Cerebellum (tissue), 4 donors: ENCODE measurements at places on chromosomes 7 and 10.

DNA sequence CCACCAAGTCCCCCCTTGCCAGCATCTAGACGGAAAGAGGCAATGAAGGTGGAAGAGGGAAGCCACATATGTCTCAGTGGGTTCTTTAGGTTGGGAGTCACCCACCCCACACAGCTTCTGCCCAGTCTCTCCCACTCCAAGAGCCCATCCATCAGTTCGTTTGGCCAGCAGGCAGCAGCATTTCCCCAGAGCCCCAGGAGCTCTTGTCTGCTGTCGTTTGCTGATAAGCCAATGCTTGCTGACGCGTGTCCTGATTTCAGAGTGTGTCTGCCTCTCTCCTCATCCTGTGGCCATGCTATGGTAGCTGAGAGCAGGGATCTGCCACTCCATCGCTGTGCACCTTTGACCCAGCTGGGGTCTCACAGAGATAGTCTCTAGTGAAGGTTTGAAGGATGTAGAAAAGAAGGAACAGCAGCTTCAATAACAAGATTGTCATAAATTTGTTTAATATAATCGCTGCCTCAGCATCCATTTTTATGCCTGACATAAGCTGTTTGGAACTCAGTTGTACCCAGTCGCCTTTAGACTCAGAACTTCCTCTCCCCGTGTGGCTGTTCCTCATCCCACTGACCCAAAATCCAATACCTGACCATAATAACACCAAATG, 39.4 kb upstream of the GDF10 start:
- peak; percentile 30 for DNase-seq

- no peak for DNase-seq
These were observed 17.9 kb upstream of the CYREN start for GRCh38 chr7:135188298-135188984.

DNA sequence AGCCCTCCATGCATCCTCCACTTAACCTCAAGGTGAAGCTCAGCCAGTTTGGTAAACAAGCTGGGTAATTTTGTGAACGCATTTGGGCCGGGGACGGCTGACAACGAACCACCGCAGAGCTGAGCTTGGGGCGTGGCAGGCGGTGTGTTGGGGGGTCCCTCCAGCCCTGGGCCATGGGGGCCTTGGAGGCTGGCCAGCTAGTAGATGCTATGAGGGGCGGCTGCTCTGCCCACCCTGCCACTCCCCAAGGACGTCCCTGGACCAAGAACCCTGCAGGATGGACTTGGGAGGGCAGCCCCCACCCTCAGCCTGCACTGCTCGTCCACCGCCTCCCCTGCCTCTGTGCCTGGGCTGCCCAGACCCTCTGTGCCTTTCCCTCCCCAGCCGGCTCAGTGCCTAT, 12.0 kb upstream of the SCART1 start:
- DNase-seq, result no peak

DNA sequence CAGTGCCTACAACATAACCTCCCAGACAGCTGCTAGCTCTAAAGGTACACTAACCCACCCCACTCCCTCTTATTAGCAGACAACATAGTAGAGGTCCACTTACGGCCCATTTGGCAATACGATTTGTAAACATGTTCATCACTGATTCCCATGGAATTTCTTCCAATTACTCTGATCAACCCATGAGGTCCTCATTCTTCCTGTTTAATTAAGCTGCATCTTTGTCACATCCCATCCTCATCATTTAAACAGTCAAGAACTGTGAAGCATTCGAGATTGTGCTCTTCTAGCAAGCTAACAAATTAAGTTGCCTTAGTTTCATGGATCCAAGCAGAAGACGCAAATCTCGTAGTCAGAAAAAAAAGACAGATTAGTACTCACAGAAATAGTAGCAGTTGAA, 622.2 kb upstream of the VSTM2A start:
- no peak for DNase-seq

DNA sequence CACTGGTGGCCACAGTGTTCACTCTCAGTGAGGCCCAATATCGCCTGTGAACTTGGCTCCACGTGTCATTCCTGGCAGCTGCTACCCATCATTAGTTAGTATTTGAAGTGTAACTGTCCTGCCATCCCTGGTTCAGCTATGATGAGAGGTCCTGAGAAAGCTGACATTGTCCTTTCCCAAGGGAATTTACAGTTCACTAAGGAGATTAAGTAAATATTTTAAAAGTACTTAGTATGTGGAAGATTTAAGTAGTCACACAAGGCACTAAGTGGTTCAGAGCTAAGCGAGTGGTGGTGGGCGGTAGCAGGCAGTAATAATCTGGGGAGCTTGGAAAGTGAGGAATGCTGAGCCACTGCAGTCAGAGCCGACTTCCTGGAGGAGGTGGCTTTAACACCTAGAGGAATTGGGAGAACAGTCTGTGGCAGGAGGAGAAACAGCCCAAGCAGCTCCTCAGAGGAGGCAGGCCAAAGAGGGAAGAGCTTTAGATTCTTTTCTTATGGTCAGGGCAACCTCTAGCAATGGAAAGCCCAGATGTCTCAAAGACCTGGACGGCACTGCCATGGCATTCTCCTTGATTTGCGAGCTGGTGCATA, 519.7 kb downstream of the LRMDA start:
- DNase-seq, result no peak

DNA sequence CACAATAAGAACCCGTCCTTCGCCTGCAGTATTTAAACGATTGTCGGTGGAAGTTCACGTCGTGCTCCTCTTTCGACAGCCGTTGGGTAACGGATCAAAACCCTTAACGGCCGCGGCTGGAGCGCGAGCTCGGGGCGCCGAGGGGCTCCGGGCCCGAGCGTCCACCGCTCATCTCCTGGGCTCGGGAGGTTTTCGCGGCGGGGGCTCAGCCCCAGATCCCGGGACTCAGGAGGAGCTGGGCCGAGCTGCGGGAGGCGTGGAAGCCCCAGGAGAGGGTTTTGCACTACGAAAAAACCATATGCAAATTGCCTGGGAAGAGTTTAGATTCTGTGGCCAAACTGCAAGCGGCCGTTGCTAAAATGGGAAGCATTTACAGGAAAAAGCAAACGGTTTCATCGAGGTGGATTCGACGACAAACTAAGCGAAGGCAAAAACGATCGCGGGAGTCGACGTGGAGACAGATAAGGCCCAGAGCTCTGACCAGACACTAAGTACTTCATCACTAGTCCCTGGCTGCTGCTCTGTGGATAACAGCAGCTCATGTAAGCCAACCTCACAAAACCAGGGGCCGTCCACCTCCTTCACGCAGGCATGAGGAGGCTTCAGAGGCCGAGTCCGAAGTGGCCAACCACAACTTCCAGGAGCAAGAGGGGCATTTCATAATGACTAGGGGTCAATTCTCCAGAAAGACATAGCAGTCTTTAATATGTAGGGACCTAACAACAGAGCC, 129.7 kb downstream of the MARCHF5 start:
- DNase-seq, result no peak

- no peak for DNase-seq
These were observed 32.1 kb upstream of the LHFPL3 start for GRCh38 chr7:104296266-104296665.

- DNase-seq, result peak; percentile 53
These were observed 745 bp downstream of the DAGLB start for GRCh38 chr7:6446838-6447580.

- DNase-seq, result no peak
These were observed 19.6 kb downstream of the FRMPD2 start for GRCh38 chr10:48254750-48255512.

GRCh38 chr10:22837771-22838170, 90.1 kb upstream of the ARMC3 start:
- DNase-seq, result no peak
